A375 (cell line): ENCODE measurements at places on chromosomes 13 and 19. TPM values are rescaled to one million over a fixed set of nuclear protein-coding genes. Genes with fewer than 3 reads are reported as not detected.

Gene EPS8L1
- total RNA-seq = 3.0 and 4.6 TPM in 2 replicates

Gene PABPC3
- total RNA-seq = 0.04 and 0.05 TPM in 2 replicates

Gene TM9SF2
- 58.2 and 58.6 TPM in 2 replicates for total RNA-seq

Gene GJA3
- total RNA-seq = 2.2 and 2.4 TPM in 2 replicates

Gene ACP5
- 10.3 and 14.0 TPM in 2 replicates for total RNA-seq
